ENCODE measurements at places on chromosomes 12 and 14. TPM values are rescaled to one million over a fixed set of nuclear protein-coding genes. Genes with fewer than 3 reads are reported as not detected.

Gene CLEC2B
- total RNA-seq, result 39.8 TPM

Gene LRP1-AS
- not detected for total RNA-seq

Gene CCDC196
- not detected for total RNA-seq

Gene HVCN1
- total RNA-seq, result 7.4 TPM

Gene JAG2
- total RNA-seq, result 41.9 TPM

Gene UBE2N
- total RNA-seq, result 37.2 TPM

Gene WASHC3
- 50.7 TPM for total RNA-seq

Gene KRT85
- total RNA-seq, result not detected

Gene LMNTD1
- total RNA-seq, result not detected

Gene POLE2
- total RNA-seq, result 14.9 TPM

Gene SLC35F4
- total RNA-seq, result not detected

Gene SLC6A13
- not detected for total RNA-seq

Gene CNTN1
- 0.30 TPM for total RNA-seq

Gene PLEKHH1
- under 0.01 TPM for total RNA-seq

Gene PA2G4
- total RNA-seq, result 220 TPM

Gene GALNT9
- 0.76 TPM for total RNA-seq

Gene PLEKHG7
- not detected for total RNA-seq

Gene REP15
- total RNA-seq, result 0.97 TPM

Gene NPC2
- 133 TPM for total RNA-seq

Gene OTUB2
- total RNA-seq, result 0.97 TPM

Gene MSRB3
- 31.5 TPM for total RNA-seq

Data from epithelial cell of umbilical artery (primary cell).